ENCODE measurements at places on chromosomes 3 and 15.
A peak's percentile ranks its signal among the peaks of the same experiment; 100 is the strongest.

- no peak for DNase-seq
These were observed 314.8 kb upstream of the LRRC3B start for GRCh38 chr3:26307787-26308186.

DNA sequence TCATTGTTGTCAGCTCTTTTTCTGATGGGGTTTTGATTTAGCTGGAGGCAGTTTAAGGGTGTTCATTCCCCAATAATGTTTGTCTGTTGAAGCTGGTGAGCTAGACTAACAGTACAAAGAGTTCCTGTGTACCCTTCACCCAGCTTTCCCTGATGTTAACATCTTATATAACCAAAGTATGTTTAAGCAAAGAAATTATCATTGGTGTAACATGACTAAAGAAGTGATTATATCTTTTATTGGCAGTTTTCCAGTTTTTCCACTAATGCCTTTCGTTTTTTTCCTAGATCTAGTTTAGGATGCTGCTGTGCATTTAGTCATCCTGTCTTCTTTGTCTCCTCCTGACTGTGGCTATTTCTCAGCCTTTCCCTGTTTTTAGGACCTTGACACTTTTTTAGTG is 165.6 kb downstream of the LPP start:
- no peak for DNase-seq

DNA sequence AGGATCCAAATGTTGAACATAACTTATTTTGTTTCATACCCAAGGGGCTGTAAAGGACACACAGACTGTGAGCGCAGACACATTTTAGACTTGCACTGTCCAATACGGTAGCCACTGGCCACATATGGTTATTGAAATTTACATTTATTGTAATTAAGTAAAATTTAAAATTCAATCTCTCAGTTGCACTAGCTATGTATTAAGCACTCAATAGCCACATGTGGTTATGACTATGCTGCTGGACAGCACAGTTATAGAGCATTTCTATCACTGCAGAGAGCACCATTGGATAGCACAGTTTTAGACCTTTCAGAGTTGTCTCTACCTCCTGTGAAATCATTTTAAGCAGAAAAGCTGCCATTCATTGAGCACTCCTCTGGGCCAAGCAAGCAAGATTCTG is 204.3 kb downstream of the ADAMTS9 start:
- DNase-seq: no peak

GRCh38 chr3:194134231-194134756 is 1.7 kb upstream of the HES1 start:
- peak; percentile 38 for DNase-seq

- no peak for DNase-seq
These were observed 489.8 kb downstream of the LPP start for GRCh38 chr3:188643736-188644135.
